Stimulated activated naive B cell treated with anti-CD40 and anti-IgM and Interleukin-4, amounts not matched to agents 10 μg/mL and 1 μg/mL and 100 μg/mL, for 72 hours (primary cell): ENCODE measurements at places on chromosomes 3 and 15.

DNA sequence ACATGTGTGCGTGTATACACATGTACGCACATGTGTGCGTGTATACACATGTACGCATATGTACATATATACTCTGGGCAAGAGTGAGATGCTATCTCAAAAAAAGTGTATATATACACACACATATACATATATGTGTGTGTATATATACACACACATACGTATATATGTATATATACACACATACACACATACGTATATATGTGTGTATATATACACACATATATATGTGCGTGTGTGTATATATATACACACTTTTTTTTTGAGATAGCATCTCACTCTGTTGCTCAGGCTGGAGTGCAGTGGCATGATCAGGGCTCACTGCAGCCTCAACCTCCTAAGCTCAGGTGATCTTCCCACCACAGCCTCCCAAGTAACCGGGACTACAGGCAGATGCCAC lies 8.4 kb downstream of the HACL1 start:
- DNase-seq, result no peak

- no peak for DNase-seq
Observed at GRCh38 chr3:167843886-167844285, 108.4 kb downstream of the SERPINI1 start.

GRCh38 chr3:14379843-14380242 lies 22.6 kb upstream of the SLC6A6 start:
- no peak for DNase-seq

GRCh38 chr3:13222131-13222530 lies 148.9 kb upstream of the IQSEC1 start:
- no peak for DNase-seq

DNA sequence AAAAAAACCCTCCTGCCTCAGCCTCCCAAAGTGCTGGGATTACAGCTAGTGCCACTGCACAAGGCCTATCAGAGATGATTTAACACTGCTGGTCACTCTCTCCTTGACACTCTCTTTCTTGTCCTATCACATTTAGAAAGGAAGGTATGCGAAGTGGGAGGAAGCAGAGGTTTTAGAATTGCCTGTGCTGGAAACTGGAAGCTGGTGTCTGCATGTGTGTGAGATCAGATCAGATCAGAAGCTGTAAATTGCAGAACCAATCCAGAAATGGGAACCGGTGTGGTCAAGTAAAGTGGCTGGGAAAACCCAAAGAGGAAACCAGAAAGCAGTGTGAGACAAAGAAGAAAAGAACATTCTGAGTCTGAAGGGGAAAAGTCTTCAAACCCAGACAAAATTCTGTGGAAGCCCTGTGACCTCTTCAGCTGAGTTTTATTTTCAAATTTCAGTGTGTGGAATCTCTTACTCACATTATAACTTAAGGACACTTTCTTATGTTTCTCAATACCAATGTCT lies 2.8 kb downstream of the EFHB start:
- peak; percentile 82 for DNase-seq

DNA sequence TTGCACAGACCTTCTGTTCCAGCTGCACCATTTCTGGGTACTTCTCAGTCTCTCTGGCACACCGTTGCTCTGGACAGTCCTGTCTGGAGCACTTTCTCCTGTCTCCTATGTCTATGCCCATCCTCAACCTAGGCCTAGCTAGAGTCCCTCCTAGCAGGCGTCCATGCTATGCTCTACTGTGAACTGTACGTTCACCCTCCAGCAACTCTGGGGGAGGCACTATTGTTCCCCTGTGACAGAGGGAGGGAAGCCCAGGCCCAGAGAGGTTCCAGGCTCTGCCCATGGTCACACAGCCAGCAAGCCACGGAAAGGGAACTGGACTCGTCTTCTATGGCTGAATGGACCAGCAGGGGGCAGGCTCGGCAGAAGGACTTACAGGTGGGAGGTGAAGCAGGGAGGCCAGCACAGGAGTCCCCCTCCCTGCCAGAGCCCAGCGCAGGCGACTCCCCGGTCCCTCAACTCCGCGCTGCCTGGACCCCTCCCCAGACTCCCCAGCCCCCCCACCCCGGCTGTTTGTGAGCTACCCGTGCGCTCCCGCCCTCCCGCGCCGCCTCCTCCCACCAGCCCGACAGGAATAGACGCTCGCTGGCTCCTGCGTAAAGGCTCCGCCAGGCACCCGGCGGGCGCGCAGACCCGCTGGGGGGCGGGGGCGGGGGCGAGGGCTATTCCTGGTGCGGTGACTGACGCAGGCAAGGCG lies 1.7 kb upstream of the LINGO1 start:
- DNase-seq, result peak; percentile 54

GRCh38 chr3:142586803-142587406 lies 8.4 kb upstream of the ATR start:
- no peak for DNase-seq
